CMK (cell line): ENCODE measurements at places on chromosomes 1 and 21.

DNA sequence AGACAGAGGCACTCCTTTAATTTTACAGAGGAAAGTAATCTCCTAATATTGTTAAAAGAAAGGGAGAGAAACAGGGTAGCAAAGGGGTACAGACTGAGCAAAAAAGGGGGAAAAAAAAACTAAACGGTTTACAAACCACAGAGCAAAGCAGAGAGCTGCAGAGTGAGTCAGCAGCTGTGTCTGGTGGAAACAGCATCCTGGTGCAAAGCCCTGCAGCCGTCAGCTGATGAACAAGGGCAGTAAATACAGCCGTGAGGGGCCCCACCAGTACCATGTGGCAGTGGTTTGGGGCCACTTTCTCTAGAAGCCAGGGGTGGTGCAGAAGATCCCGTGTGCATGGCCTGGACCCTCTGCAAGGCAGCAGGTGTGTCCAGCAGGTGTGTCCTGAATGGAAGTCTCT, 111.3 kb downstream of the ERG start:
- no peak for DNase-seq

DNA sequence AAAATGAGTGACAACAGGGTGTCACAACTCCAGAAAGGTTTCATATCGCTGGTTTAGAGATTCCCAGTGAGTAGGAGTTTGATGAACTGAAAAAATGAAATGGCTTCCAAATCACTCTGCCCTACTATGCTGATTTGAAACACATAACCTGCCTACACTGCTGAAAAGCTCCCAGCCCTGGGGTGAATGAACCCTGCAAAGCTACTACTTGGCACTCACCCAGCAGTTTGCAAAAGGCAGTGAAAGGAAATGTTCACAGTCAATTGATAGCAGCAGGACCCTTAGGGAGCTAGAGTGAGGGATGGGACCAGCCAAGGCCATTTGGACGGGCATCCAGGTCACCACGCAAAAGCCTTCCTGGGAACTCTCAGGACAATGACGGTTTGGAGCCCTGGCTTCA, 44.4 kb upstream of the SRP9 start:
- DNase-seq: no peak

DNA sequence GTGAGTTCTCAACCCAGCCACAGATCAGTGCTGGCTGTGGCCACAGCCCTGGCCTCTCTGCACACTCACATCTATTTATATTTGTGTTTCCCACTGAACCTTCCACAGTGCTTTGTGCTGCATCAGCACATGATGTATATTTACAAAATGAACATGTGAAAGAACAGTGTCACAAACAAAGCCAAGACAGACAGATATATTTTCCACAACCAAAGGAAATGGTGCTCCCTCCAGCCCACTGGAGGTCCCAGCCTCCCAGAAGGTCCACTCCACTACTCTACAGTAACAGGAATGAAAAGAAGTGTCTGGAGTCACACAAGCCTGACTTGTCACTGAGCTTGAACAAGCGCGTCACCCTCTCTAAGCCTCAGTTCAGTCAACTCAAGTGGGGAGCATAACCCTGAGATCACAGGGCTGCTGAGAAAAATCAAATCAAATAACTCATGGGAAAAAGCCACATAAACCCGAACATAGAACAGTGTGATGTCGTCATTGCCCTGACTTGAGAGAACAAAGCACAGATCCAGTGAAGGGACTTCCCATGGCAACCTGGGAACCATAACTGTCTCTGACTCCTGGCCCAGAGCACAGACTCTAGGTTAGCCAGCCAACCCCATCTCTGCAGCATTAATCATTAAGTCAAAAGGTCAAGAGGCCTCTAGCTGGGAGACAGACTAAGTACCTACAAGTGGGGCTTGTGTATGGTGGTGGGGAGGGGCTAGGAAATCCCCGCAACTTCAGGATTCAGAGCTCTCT, 121.2 kb downstream of the TRABD2B start:
- no peak for DNase-seq

DNA sequence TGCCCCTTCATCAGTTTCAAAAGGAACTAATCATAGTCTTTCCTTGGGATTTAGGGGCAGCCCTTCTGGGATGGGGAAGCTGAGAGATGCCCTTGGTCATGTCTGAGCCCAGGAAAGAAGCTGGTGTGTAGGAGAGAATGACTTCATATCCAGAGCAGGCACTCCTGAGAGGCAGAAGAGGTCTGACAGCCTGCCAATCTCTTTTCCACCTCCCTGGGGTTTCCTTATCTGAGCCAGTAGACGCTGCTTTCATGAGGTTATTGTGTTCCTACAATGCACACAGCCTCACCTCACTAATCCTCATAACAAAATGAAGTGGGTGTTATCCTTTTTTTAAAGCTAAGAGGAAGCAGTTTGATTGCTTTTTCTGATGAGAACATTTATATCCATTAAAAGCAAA, 14.1 kb downstream of the ROR1 start:
- DNase-seq: no peak

GRCh38 chr1:15883326-15883725, 35.8 kb downstream of the SPEN start:
- DNase-seq: no peak

DNA sequence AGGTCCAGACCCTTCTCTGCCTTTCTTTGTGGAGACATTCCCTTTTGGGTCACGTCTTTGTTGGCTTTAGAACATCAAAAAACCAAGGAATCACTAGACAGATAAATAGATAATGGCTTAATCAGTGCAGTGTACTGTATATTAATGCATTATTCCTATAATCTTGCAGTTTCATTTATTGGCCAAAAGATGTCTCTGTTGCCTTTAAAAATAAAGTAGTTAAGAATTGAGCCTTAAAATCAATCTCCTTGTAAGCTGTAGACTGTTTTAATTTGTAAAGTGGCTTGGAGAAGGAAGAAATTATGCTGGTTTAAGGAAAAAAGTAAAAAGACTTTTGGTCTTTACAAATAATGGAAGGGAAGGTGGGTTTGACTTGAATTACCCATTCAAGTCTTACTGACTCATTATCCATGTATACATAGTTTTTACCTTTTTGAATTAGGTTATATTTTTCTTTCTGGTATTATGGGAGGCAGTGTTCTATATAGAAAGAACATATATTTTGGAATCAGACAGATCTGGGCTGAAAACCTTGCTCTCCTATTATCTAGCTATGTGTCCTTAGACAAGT, 84.6 kb downstream of the VPS13D start:
- no peak for DNase-seq

- DNase-seq: no peak
Measured at GRCh38 chr1:67612788-67613241, 72.2 kb upstream of the GADD45A start.

DNA sequence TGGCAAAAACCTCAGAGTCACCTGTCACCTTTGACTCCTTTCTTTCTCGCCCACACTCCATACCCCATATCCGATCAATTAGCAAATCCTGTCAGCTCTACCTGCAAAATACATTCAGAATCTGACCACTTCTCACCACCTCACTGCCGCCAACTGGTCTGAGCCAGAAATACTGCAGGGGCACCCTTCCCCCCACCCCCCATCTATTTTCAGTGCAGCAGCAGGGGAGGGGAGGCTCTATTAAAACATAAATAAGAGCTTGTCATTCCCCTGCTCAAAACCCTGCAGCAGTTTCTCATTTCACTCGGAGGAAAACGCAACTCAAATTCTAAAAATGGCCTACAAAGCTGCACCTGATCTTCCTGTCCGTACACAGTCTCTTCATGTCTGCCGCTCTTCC, 3.9 kb downstream of the PKLR start:
- no peak for DNase-seq

GRCh38 chr1:203692565-203693470, 66.2 kb downstream of the ATP2B4 start:
- DNase-seq: no peak
